CD4-positive, alpha-beta T cell (primary cell): ENCODE measurements at places on chromosomes 1 and 21. TPM values are rescaled to one million over a fixed set of nuclear protein-coding genes. Genes with fewer than 3 reads are reported as not detected.

PLPPR4 gene
- not detected for total RNA-seq

HCN3 gene
- total RNA-seq = 1.3 TPM

ATAD3C gene
- total RNA-seq = 0.74 TPM

RPTN gene
- not detected for total RNA-seq

LIPI gene
- not detected for total RNA-seq
